ENCODE measurements at places on chromosomes 2 and 18. TPM values are rescaled to one million over a fixed set of nuclear protein-coding genes. Genes with fewer than 3 reads are reported as not detected.

DNA sequence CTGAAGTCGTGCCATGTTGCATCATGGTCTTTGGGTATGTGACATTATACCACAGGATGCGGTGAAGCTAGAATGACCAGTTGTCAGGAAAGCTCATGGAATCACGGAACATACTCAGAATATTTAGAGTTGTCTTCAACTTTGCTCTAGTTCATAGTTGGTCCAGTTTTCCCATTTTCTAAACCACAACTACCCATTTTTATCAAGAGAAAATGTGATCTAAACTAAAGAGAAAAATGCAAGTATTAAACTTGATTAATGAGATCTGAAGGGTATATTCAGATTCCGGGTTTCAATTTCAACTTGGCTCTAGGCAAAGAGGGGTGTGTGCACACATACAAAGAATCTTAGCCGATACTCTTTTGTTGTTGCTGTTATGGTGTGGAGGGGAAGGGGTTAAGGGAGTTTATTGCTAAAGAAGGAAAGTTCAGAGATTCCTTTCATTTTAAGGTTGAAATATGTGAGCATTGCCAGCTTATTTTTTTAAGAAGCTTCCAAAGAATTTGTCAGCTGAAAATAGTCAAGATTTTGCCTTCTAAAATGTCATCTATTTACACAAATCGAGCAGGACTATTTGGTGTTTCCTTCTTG is 516.6 kb upstream of the ZEB2 start:
- DNase-seq = no peak

DNA sequence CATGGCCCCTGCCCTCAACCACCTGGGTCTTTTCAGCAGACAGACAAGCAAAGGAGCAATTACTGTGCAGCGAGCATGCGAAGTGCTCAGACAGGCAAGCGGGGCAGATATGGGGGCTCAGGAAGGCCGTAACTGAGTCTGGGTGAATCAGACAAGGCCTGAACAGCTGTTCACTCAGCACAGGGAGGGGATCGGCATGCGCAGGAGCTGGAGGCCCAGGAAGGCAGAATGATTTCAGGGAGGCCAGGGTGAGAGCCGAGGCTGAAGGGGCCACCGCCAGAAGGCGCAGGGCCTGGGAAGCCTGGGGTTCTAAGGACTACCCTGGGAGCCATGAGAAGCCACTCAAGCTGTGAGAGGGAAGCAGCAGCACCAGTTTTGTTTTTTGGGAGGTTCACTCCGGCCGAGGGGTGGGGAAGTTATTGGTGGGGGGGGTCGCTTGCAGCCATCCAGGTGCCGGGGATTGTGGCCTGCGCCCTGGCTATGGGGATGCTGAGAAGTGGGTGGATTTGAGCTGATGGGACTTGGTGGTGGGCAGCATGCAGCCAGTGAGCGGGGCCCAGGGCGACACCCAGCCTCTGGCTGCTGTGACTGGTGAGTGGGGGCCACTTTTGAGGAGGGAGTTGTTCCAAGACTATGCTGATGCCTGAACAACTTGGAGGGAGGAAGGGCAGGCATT is 132.2 kb downstream of the TSN start:
- no peak for DNase-seq

DNA sequence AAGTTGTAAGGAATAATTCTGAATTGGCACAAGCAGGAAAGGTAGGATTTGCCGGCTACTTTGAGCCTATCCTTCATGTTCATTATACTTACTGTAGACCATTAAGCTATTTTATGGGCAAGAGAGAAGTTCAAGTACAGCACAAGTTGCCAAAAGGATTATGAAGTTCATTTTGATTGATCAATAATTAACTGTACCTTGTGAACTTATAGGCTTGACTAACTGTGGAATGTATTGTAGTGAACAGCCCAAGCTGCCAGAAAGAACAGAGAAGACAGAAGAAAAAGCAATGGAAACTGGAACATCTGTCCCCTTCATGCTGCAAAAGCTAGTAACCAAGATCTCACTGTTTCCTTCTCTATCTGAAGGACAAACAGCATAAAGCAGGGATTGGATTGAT is 810.1 kb upstream of the ZEB2 start:
- no peak for DNase-seq

DNA sequence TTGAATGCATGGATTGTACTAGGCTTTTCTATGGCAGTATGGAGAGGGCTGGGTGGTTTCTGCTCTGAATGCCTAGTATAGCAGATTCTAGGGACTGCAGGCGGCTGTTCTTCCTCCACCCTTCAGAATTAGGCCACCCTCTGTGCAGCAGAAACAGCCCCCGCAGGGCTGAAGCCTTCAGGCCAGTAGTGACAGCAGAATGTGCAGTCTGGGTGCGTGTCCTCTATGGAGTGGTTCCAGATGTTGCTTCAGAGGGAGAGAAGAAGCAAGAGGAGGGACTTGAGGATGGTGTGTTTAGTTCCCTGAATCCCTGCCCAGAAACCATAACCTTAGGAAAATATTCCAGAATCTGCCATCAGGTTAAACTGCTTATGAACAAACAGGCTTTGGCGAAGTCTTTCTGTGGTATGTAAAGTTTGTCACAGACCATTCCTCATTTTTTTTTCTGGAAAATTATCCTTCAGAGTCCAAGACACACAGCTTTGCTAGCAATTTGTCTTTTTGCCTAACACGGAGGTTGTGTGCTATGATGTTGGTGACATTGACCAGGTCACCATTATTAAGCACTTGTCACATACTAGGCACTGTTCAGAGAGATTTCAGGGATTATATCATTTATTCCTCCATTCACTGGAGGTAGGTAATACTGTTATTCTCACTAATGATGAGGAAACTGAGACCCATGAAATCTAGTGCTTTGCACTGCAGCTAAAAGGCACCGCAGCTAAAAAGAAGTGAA is 21.1 kb downstream of the CASP10 start:
- DNase-seq = no peak

DNA sequence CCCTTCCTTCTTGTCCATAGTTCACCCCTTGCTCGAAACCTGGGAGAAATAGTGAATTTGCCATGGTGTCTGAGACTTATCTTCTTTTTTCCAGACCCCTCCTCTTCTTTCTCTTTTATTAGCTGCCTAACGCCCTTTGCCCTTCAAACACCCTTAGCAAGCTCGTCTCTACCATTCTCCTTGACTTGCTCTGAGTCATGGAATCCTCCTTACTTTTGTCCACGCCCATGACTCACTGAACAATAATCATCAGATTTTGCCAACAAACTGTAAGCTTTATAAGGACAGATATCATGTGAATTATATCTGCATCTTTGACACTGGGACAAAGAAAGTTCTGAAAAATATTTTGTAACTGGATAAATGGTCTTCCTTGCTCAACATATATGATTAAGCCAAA is 67.1 kb upstream of the CNTNAP5 start:
- no peak for DNase-seq

DNA sequence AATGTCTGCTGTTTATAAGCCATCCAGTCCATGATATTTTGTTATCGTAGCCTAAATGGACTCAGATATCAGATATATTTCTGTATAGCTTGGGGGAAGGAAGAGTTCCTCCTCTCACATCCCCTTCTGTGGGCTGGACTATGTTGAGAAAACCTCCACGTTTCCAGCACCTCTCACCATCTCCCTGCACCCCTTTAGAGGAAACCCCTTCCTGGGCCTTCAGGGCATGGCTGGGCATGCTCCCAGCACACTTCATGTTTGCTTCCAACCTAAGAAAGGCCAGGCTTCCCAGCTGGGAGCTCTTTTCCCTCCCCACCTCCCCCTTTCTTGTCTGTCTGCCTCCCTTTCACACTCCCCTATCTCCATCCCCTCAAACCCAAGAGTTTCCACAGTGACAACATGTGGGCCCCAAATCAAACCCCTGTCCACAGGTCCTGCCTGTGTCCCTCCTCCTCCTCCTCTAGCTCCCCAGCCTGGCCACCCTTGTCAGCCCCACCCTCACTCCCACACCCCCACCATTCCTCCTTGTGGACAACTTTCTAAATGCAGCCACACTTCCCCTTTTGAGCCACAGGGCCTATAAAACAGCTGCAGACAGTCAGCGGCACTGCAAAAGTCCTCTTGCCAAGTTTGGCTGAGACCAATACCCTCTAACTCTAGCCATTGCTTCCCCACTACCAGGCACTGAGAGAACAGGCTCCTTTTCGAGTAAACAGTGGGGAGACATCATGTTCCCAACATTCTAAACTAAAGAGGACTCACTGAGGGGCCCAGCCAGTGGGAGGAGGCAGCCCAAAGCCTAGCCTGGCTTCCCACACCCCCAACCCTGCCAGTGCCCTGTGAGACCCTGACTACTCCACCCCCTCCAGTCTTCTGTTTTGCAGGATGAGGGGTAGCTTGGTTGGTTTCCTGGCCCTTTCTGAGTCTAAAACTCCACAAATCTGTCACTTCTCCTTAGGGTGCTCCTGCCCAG is 120.5 kb downstream of the ZFP36L2 start:
- no peak for DNase-seq

GRCh38 chr2:191187105-191187829 is 36.5 kb upstream of the STAT4 start:
- no peak for DNase-seq

DNA sequence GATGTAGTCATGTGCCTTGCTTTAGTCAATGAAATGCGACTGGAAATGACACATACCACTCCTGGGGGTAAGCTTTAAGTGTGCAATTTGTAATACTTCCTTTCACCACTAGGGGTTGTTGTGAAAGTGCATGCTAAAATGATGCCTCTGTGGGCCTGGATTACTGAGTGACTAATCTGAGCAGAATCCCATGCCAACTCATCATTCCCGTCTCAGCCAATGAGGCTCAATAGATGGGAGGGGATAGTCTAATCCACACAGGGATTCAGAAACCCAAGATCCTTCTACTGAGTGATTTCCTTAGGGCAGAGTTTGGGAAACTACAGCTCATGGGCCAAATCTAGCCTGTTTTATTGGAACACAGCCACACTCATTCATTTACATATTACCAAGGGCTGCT is 54.0 kb downstream of the HRH4 start:
- no peak for DNase-seq

DNA sequence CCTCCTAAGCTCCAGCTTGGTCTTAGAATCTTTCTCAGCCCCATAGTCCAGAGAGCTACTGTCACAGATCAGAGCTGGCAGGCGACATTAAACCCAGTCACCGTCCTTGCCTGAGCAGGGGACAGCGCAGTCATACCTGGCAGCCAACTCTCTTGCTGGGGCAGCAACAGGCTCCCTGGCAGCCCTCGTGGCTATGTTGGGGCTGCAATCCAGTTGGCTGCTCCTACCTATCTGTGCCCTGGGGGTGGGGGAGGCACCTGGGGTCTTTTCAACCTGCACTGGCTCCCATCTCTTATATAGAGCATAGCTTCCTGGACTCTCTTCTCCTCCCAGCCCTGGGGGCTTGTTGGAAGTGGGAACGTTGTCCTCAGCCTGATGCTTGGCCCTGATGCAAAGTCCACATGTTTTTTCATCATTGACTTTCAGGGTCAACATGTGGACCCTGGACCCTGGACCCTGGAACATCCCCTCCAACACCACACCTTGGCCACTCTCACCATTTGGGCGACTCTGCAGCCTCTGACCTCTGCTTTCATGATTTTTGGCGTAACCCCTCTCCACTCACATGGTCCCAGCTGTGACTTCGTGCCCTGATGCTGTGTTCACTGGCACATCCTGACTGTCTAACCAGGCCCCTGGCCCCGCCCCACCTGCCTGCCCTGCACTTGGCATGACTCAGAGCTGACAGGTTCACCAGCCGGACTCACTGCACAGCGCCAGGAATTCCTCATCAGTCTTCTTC is 45.6 kb downstream of the ATOH8 start:
- DNase-seq = no peak

DNA sequence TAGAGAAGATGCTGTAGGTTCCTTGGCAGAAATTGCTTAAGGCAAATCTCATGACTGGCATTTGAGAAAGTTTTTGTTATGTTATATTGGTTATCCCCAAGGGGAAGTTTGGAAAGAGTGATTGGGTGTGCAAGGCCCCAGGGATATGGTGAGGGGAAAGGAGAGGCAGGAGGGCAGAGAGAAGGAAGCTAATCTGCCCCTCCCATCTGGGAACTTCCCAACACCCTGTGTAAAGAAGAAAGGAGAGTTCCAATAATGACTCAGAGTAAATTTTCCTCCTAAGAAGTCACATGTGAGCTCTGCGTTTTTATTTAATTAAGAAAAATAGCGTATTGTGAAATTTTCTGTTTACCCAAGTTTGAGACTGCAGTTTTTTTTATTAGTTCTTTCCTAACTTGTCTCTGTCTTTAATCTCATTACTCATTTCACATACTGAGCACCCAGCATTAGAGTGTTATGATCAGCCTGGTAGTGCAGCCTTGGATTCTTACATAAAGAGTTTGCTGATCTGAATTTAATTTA is 3.1 kb upstream of the KYNU start:
- DNase-seq = no peak

DNA sequence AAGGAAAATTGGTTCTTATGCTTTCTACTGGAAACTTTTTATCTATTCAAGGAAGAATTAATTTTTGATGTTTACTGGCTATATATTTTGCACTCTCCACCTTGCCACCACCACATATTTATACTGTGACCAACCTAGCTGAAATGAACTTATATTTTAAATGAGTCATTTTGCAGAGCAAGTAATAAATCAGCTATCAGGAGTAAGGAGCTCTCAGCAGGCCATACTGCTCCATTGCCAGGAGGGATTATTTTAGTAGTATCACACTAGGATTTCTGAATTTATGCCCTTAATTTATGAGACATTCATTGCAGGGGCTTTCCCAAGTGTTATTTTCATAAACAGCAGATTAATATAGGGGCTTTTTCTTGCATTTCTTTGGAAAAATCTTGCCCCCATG is 125.8 kb upstream of the CYP1B1 start:
- no peak for DNase-seq

Gene TNS1
- total RNA-seq = 249 TPM

- no peak for DNase-seq
Observed at GRCh38 chr2:234502285-234502918, 5.5 kb upstream of the ARL4C start.

Gene TYMS
- total RNA-seq = 49.5 TPM

DNA sequence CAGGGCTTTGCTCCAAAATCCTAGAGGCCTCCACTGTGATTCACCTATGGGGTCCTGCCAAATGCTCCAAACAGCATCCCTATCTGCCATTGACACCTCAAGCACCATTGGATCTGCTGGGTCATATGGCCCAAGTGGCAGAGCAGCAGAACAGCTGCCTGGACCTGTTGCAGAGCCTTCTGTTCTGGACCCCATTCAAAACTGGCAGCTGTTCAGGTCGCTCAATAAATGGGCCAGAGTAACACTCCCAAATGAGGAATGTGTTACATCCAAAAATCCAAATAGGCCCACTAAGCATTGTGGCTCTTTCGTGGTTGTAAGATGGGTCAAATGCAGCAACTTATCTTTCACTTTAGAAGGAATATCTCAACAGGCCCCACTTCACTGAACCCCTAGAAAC is 783.6 kb downstream of the DCDC2C start:
- DNase-seq = no peak

Gene ACADL
- total RNA-seq = not detected

Gene FABP1
- total RNA-seq = not detected

Gene POTEI
- 0.07 TPM for total RNA-seq

- DNase-seq = no peak
Observed at GRCh38 chr18:62510789-62511188, 12.0 kb upstream of the ZCCHC2 start.

Gene NIF3L1
- 14.8 TPM for total RNA-seq

Data from chondrocyte (in vitro differentiated cells).